B cell (primary cell): ENCODE measurements at places on chromosomes 3 and 15. TPM values are rescaled to one million over a fixed set of nuclear protein-coding genes. Genes with fewer than 3 reads are reported as not detected.

DUOXA1 gene
- total RNA-seq, result 0.74 TPM in 1 of 2 replicates, not detected in the other

CCR2 gene
- total RNA-seq, result 0.34 and 0.75 TPM in 2 replicates

DAZL gene
- 0.27 TPM in 1 of 2 replicates, not detected in the other for total RNA-seq

RPP25 gene
- total RNA-seq, result 3.1 and 4.4 TPM in 2 replicates

GRK7 gene
- total RNA-seq, result not detected in 2 replicates

PLAAT1 gene
- total RNA-seq, result not detected in 2 replicates

CERS3 gene
- total RNA-seq, result 0.34 and 0.44 TPM in 2 replicates

NCBP2 gene
- 93.4 and 95.0 TPM in 2 replicates for total RNA-seq

GRCh38 chr15:84929795-84930603 is 45.5 kb downstream of the SLC28A1 start:
- DNase-seq, result no peak

GRCh38 chr3:191379446-191379845 is 49.1 kb upstream of the UTS2B start:
- peak; percentile 37 for DNase-seq

DNA sequence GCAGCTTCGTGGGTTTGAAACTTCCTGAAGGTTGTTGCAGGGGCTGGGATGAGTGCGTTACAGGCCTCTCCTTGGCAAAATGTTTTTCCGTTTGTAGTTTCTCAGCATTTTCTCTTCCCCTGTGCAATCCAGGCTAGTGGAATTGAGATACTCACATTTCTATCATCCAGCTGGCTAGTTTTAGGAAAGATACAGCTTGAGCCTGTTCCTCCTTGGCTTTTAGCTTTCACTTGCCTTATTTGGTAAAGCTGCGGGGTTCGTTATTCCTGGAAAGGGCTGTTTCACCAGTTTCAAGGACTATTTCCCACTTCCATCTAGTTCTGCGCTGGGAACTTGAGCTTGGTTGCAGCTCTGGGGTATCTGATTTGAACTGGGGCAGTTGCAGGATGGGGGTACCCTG is 90.3 kb downstream of the ITPR1 start:
- no peak for DNase-seq

DNA sequence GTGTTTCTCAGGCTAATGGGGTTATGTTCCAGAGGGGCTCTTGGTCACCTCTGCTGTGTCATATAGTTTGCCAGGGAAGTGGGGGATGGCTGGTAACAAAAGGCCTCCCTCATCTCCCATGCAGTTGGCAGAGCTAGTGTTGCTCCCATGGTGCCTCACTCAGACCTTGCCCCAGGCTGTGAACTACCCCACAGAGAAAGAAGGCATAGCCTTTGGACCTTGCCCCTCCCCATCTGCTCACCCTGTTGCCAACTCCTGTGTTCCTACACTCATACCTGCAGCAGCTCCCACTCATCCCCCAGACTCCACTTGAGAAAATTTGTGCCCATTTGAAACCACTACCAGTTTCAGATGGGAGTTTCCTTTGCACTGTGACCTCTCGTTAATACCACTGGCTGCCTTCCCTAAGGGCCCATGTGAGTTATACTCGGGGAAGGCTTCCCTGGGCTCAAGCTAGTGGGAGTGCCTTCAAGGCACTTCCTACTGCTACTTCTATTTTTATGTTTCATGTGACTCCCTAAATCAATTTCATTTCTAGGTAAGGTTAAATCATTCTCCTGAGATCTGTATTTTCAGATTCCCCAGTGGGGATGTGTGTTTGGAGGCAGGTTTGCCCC is 25.3 kb upstream of the COPB2 start:
- no peak for DNase-seq

- DNase-seq, result peak; percentile 85
Observed at GRCh38 chr3:129892857-129893580, 492 bp downstream of the TMCC1 start.

GRCh38 chr3:123523023-123523412 is 61.8 kb downstream of the HACD2 start:
- DNase-seq, result peak; percentile 6

- DNase-seq, result peak; percentile 32
Observed at GRCh38 chr3:13879102-13879945, 547 bp downstream of the WNT7A start.

GRCh38 chr3:169362301-169362700 is 301.2 kb downstream of the MECOM start:
- DNase-seq, result no peak

GRCh38 chr3:100150473-100150872 is 36.2 kb upstream of the FILIP1L start:
- no peak for DNase-seq

GRCh38 chr3:186406669-186407635 is 44.9 kb upstream of the DGKG start:
- DNase-seq, result no peak

DNA sequence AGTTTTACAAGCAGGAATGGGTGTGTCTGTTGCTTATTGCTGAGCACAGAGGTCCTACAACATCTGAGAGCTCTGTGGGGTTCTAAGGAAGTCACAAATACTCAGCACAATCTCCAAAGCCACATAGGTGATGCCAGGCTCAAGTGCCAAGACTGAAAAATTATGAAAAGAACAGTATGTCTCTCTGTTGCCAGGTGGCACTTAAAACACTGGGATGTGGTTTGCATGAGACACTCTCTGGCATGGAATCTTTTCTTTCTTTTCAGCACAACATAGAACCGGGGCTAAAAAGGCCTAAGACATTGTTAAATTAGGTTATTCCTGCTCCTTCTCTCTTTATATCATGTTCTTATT is 127.3 kb upstream of the PRICKLE2 start:
- DNase-seq, result no peak
